ENCODE measurements at places on chromosomes 6 and 20. TPM values are rescaled to one million over a fixed set of nuclear protein-coding genes. Genes with fewer than 3 reads are reported as not detected.
A peak's percentile ranks its signal among the peaks of the same experiment; 100 is the strongest.

DNA sequence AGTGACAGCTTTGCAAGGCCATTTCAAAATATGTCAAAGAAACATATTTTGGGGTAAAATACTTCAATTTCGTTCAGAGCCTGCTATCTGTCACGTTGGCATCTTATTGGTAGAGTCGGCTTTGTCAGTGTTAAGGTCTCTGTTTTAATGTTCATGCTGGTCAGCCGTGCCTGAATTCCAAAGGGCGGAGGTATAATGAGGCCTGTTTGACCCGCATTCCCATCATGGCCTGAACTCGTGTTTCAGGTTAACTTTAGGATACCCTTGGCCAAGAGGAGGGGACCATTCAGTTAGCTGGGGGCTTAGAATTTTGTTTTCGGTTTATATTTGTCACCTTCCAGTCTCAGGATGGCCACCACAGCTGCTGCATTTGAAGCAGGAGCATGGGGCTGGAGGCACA is 236.4 kb downstream of the NFATC2 start:
- no peak for DNase-seq
- no peak overlapping the region for H3K4me3 ChIP-seq
- H3K27ac ChIP-seq = no peak overlapping the region
- peaks cover 3% of the 10 kb centered on the region for H3K4me1 ChIP-seq
- H3K27me3 ChIP-seq = peaks cover 29% of the 10 kb centered on the region
- H3K36me3 ChIP-seq = no peaks in the 10 kb centered on the region

- H3K36me3 ChIP-seq = no peaks in the 10 kb centered on the region
- H3K4me1 ChIP-seq = no peaks in the 10 kb centered on the region
- no peaks in the 10 kb centered on the region for H3K27me3 ChIP-seq
- DNase-seq = no peak
Observed at GRCh38 chr6:14946753-14947152, 299.1 kb upstream of the JARID2 start.

- peak overlapping the region; percentile 53 for H3K4me3 ChIP-seq
- H3K4me1 ChIP-seq = peaks cover 16% of the 10 kb centered on the region
- H3K27me3 ChIP-seq = no peaks in the 10 kb centered on the region
- peaks cover 6% of the 10 kb centered on the region for H3K36me3 ChIP-seq
- H3K27ac ChIP-seq = peak overlapping the region; percentile 60
- DNase-seq = no peak
Observed at GRCh38 chr6:169529931-169530751, 171.7 kb downstream of the WDR27 start.

DNA sequence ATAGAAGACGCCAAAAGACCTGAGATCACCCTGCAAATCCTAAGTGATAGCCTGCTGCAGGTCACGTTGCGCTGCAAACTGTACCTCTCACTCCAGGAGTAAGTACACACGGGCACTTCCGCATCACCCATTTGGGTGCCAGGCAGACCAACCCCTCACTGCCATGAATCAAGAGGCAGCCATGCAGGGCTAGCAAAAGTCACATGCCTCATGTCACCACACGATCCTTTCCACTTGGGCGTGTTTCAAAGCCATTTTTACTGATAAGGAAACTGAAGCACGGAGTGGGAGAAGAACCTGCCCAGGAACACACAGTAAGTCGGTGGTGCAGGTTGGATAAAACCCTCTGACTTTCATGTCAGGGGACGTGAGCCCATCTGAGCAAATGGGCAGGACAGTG is 37.0 kb downstream of the BPIFB1 start:
- H3K4me1 ChIP-seq = no peaks in the 10 kb centered on the region
- no peak overlapping the region for H3K27ac ChIP-seq

FGD2 gene
- not detected for polyA plus RNA-seq

- no peaks in the 10 kb centered on the region for H3K4me1 ChIP-seq
- H3K27ac ChIP-seq = no peak overlapping the region
- peaks cover 59% of the 10 kb centered on the region for H3K36me3 ChIP-seq
- no peak overlapping the region for H3K4me3 ChIP-seq
- H3K27me3 ChIP-seq = no peaks in the 10 kb centered on the region
Observed at GRCh38 chr6:144544266-144544830, 259.2 kb downstream of the UTRN start.

DNA sequence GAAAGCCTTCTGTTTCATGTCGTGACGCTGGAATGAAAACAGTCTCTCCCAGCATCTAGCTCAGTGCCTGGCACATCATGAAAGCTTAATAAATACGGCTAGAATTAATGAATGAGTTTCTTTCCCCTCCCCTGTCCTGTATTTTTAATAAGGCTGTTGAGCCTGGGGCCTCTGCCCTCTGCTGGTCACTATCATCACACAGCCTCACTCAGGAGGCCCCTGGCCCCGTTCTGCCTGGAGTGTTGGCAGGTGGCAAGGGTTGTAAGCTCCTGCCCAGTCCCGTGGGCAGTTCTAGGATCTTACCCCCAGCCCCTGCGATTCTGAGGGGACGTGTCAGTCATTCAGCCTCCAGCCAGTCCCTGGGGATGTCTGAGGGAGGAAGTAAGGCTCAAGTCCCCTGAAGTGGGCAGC is 41.4 kb downstream of the PHACTR3 start:
- H3K4me1 ChIP-seq = no peaks in the 10 kb centered on the region
- no peak overlapping the region for H3K27ac ChIP-seq
- H3K27me3 ChIP-seq = peaks cover 8% of the 10 kb centered on the region
- H3K36me3 ChIP-seq = peaks cover 12% of the 10 kb centered on the region

GRCh38 chr6:152696522-152696921 is 1.2 kb upstream of the MYCT1 start:
- H3K4me3 ChIP-seq = no peak overlapping the region
- H3K27ac ChIP-seq = no peak overlapping the region
- H3K36me3 ChIP-seq = no peaks in the 10 kb centered on the region
- DNase-seq = no peak
- H3K27me3 ChIP-seq = peaks cover 18% of the 10 kb centered on the region
- H3K4me1 ChIP-seq = no peaks in the 10 kb centered on the region

DNA sequence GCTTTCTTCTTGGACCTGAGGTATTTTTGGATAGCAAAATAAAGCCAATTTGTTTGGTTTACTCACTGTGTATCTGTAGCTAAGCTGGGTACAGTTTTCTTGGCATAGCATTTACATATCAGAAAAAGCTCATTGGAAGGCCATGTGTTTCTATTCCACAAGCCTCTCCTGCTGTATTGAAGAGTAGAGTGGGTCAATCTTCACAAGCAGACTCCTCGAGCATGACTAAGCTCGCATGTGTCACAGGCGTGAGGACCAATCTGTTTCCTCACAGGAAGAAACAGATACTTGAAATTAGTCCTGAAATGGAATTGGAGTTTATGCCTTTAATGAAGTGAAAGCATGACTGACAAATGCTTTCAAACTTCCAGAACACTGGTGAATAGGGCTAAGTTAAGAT is 1279.0 kb upstream of the MAP3K7 start:
- H3K4me1 ChIP-seq = no peaks in the 10 kb centered on the region
- no peaks in the 10 kb centered on the region for H3K36me3 ChIP-seq
- no peaks in the 10 kb centered on the region for H3K27me3 ChIP-seq
- DNase-seq = no peak
